ENCODE measurements at places on chromosomes 1 and 21. TPM values are rescaled to one million over a fixed set of nuclear protein-coding genes. Genes with fewer than 3 reads are reported as not detected.

DNA sequence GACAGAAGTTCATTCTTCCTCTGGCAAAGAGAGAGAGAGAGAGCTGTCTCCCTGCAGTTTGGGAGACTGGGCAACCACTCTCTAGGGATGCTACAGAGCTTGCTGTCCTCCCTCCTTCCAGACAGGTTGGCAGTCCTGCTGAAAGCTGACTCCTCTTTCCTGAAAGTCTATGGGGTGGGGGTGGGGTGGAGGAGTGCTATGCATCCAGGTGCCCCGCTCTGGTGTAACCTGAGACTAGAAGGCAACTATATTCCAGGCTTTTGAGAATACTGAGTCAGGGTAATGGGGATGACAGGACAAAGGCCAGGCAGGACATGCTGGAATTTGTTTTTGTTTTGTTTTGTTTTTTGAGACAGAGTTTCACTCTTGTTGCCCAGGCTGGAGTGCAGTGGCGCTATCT, 55.4 kb downstream of the OPTC start:
- no peaks in the 10 kb centered on the region for H3K27me3 ChIP-seq
- no peak for DNase-seq
- no peaks in the 10 kb centered on the region for H3K36me3 ChIP-seq

DNA sequence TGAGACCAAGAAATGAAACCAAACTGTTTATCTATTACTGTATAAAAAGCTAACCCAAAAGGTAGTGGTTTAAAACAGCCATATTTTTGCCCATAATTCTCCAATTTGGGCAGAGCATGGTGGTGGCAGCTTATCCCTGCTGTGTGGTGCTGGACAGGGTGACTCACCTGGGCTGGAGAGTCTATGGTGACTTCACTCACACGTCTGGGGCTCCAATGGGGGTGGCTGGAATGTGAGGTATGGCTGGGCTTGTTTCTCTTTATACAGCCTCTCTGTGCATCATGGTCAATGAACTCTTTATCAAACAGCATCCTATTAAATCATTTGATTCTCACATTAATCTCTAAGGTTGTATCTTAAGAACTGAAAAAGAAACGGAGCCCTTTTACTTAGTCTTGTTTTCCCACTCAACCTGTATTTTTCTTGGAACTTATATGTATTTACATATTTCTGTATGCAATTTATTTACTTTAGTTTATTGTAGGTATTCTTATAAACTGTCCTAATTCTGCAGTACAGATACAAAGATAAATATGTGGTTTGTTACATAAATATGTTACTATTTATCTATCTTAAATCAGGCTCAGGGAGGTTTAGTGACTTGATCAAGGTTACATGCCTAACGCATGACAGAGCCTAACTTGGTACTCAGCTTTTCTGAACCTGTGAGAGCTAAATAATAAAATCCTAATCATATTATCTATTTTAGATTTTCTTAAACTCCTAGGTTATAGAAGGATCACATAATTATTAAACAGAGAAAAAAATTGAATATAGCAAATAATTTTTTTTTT, 37.5 kb upstream of the WLS start:
- H3K27me3 ChIP-seq, result no peaks in the 10 kb centered on the region
- no peak overlapping the region for H3K4me3 ChIP-seq
- no peak for DNase-seq
- no peaks in the 10 kb centered on the region for H3K36me3 ChIP-seq
- no peak overlapping the region for H3K27ac ChIP-seq

GRCh38 chr1:230825761-230826160, 42.6 kb downstream of the C1orf198 start:
- no peaks in the 10 kb centered on the region for H3K27me3 ChIP-seq
- H3K36me3 ChIP-seq, result no peaks in the 10 kb centered on the region
- H3K27ac ChIP-seq, result no peak overlapping the region

GRCh38 chr1:82145656-82146055, 344.9 kb downstream of the ADGRL2 start:
- no peaks in the 10 kb centered on the region for H3K36me3 ChIP-seq
- no peaks in the 10 kb centered on the region for H3K27me3 ChIP-seq
- no peak for DNase-seq
- H3K4me3 ChIP-seq, result no peak overlapping the region
- no peaks in the 10 kb centered on the region for H3K4me1 ChIP-seq

- peak; percentile 35 for DNase-seq
- peaks cover 4% of the 10 kb centered on the region for H3K4me1 ChIP-seq
- H3K27me3 ChIP-seq, result no peaks in the 10 kb centered on the region
- no peak overlapping the region for H3K27ac ChIP-seq
Measured at GRCh38 chr21:45986316-45987051, 4.9 kb downstream of the COL6A1 start.

DNA sequence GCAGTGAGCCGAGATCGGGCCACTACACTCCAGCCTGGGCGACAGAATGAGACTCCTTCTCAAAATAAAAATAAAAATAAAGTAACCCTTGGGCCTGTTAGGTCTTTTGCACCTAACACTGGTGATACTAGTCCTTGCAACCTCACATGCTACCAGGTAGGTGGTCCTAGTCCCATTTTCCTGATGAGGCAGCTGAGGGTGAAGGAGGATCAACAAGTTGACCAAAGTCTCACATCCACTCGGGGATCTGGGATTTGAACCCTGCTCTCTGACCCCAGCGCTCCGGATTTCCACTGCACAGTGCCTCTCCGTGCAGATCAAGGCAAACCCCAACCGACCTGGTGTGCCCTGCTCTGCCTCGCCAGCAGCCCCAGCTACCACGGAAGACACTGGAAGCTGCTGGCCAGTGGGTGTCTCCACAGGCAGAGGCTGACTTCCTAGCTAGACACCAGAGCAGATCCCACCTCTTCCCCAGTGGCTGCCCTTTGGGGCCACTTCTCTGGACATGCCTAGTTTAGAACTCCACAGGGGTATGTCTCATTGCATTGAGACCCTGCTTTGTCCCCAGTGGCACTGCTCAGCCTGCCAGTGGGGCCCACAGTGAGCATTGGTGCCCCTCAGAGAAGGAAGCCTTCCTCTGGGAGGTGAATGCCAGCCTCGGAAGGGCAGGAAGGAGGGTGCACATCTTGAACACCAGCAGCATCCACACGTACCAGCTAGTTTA, 27.6 kb downstream of the LDLRAP1 start:
- H3K27ac ChIP-seq, result no peak overlapping the region
- no peak overlapping the region for H3K4me3 ChIP-seq
- H3K27me3 ChIP-seq, result no peaks in the 10 kb centered on the region

DNA sequence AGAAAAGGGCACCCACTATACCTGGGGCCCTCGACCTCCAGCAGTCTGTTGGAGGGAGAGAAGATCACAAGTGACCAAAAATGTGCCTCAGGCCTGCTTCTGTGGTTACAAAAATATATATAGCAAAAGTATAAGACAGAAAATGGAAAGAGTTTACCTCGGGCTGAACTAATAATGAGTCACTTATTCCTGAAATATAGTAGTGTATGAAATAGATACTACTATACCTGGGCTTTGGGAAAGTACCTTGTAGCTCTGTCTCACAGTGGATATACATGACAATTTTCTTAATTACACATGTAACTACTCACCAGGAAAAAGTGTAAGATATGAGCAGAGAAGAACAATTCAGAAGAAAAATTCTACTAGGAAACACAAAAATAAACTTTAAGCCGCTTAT, 7.3 kb upstream of the APCS start:
- no peak overlapping the region for H3K4me3 ChIP-seq
- H3K36me3 ChIP-seq, result no peaks in the 10 kb centered on the region
- H3K27ac ChIP-seq, result no peak overlapping the region
- no peaks in the 10 kb centered on the region for H3K27me3 ChIP-seq
- no peak for DNase-seq

GRCh38 chr21:15566703-15567102, 163.1 kb upstream of the USP25 start:
- no peaks in the 10 kb centered on the region for H3K27me3 ChIP-seq
- no peak overlapping the region for H3K27ac ChIP-seq
- no peak overlapping the region for H3K4me3 ChIP-seq
- no peaks in the 10 kb centered on the region for H3K36me3 ChIP-seq
- peaks cover 16% of the 10 kb centered on the region for H3K4me1 ChIP-seq

TNFRSF4 gene
- total RNA-seq, result not detected

TMEM82 gene
- 2.7 TPM for total RNA-seq

DNA sequence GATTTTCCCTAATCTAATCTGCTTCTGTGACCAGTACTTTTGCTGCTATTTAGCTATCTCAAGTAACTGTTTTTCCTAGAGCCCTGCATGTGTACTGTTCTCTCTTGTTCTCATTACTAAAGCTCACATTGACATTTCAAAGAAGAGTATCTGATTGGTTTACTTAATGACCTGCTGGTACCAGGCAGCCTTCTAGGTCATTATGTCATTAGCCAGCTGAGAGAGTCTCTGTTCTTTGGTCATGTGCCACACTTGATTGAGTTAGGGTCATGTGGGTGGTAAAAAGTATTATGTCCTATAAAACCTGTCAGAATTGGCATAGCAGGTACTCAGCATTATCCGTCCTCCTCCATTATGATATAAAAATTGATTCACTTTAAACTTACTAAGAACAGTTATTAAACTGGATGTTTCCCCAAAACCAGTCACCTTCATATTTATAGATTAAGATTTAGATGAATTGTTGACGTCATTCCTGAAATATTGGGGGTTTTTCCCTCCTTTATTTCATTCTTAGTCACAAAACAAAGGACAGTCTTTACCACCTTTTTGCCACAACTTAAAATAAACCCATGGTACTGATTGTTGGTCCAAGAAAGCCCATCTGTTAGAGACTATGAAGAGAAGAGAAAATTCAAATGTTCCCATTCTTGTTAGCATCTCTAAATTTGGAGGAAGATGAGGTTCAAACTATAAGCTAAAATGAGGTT, 22.2 kb downstream of the FNDC5 start:
- H3K36me3 ChIP-seq, result no peaks in the 10 kb centered on the region
- H3K27me3 ChIP-seq, result no peaks in the 10 kb centered on the region
- no peaks in the 10 kb centered on the region for H3K4me1 ChIP-seq
- H3K4me3 ChIP-seq, result no peak overlapping the region
- no peak overlapping the region for H3K27ac ChIP-seq

DNA sequence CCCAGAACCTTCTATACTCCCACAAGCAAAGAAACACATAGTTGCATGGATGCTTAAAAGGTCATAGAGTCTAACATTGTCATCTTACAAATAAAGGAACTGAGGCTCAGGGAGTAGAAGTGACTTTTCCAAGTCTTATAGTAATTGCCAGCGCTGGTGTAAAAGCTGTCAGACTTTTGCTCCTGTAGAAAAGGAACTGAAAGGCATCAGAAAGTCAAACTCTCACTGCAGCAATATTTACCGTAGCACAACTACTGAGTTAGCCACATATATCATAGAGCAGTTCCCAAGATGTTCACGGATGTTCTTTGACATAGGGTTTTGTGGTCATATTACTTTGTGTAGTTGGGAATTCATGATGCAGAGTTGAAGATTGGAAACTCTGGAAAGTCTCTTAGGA, 16.6 kb upstream of the USP24 start:
- no peak for DNase-seq
- H3K27ac ChIP-seq, result no peak overlapping the region
- H3K4me3 ChIP-seq, result no peak overlapping the region

NUDT4B gene
- 0.70 TPM for total RNA-seq

Measured in Caco-2 (cell line).